ENCODE measurements at places on chromosomes 1 and 21.

- no peak for DNase-seq
Measured at GRCh38 chr1:195899762-195900352, 708.4 kb downstream of the KCNT2 start.

DNA sequence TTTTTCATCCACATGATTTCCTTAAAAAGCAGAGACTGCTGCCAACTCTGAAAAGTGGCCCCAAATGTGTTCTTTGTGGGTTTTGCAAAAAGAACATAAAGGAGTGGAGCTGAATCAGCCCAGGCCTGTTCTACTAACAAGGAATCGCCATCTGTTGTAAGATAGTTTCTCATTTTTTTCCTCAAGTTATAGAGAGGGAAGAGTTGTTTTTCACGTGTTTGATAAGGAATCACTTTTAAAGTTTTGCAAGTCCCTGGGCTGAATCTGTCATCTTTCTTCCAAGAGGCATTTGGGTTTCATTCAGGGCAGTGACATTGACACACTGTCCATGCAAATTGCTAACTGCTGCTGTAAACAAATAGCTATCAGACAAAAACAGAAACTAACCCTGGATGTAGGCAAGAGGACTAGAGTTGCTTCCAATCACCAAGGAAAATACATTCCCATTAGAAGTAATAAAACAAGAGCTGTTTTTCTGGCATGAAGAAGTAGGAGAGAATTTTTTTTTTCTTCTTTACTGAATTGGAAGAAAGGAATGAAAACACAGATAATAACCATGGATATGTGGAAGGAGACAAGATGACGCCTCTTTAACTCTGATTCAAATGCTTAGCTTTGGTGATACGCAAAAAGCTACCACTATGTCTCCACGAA is 58.8 kb upstream of the TBX15 start:
- no peak for DNase-seq

DNA sequence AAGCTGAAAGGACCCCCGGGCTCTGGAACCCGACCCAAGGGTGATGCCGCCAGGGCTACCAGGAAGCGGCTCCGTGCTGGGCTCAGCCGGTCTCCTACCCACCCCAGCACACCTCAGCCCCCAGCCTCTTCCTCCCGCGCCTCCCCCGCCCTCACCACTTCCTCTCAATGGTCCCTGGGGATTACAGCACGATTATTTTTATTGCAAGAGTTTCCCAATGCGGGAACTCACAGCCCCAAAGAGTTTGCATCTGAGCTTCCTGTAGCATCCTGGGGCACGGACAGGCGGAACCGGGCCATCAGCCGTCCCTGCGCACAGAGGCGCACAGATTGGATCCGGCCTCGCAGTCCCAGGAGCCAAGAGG is 8.7 kb upstream of the SLX9 start:
- no peak for DNase-seq

- no peak for DNase-seq
Measured at GRCh38 chr1:236140705-236141446, 1.5 kb upstream of the GPR137B start.

- DNase-seq = no peak
Measured at GRCh38 chr1:170670802-170671628, 7.1 kb downstream of the PRRX1 start.

DNA sequence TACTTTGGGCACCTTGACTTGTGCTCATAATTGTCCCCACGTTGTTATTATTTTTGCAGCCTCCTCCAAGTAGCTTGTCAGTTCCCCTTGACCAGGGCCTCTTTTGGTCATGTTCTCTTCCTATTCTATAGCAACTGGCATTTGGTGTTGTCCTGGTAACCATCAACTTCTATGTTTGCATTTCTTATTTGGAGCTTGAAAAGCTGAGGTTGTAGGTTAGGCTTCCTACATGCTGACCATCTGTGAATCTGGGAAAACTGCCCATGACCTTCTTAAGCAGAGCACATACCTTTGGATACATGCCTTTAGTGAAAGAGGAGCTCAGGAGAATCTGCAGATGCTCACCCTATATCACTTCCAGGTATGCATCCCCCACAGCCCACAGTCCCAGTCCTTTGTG is 160.8 kb downstream of the HHAT start:
- no peak for DNase-seq

GRCh38 chr1:66767626-66768025 is 15.4 kb downstream of the DYNLT5 start:
- no peak for DNase-seq

- DNase-seq = no peak
Measured at GRCh38 chr21:40819071-40819900, 27.7 kb downstream of the DSCAM start.

DNA sequence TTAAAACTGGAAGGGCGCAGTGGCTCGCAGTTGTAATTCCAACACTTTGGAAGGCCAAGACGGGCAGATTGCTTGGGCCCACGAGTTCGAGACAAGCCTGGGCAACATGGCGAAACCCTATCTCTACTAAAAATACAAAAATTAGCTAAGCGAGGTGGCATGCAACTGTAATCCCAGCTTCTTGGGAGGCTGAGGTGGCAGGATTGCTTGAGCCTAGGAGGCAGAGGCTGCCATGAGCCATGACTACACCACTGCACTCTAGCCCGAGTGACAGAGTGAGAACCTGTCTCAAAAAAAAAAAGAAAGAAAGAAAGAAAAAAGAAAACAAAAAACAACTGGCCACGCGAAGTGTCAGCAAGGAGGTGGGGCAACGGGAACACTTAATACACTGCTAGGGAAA is 6.3 kb downstream of the UBE2G2 start:
- DNase-seq = no peak

- DNase-seq = peak; percentile 77
Measured at GRCh38 chr1:171486048-171486519, 754 bp downstream of the PRRC2C start.

DNA sequence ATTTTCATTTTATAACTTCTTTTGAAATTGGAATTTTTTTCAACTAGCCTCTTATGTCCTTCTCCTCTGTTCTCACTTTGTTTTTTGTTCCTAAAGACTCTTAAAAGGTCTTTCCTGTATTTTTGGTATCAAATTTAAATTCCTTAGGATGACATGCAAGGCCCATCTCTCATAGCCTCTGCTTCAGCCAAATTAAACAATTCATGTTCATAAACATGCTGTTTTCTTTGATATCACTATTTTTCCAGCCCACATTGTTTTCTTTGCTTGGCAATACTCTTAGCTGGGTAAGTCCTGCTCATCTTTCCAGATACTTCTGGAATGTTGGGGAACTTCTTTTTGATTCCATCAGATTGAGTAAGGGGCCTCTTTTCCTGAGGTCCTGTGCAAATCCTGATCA is 55.8 kb upstream of the GPR88 start:
- DNase-seq = no peak

DNA sequence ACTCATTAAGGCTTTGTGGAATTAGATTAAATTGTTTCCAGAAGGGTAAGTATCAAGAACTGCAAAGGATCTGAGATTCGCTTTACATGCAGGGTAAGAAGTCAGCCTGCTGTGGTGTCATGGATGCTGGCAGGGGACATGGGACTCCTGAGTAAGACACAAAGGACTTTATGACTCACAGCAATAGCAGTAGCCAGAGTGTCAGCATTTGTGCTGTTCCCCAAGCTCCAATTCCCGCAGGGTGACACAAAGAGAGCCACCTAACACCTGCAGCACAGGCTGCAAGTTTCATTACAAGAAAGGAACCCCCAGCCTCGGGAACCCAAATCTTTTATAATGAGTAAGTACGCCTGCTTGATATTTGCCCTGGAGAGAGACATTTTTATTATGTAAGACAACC is 298.1 kb upstream of the POU3F1 start:
- no peak for DNase-seq

GRCh38 chr1:15762546-15762945 is 4.0 kb downstream of the FBLIM1 start:
- no peak for DNase-seq

- DNase-seq = no peak
Measured at GRCh38 chr1:168333562-168334276, 53.0 kb downstream of the TBX19 start.

DNA sequence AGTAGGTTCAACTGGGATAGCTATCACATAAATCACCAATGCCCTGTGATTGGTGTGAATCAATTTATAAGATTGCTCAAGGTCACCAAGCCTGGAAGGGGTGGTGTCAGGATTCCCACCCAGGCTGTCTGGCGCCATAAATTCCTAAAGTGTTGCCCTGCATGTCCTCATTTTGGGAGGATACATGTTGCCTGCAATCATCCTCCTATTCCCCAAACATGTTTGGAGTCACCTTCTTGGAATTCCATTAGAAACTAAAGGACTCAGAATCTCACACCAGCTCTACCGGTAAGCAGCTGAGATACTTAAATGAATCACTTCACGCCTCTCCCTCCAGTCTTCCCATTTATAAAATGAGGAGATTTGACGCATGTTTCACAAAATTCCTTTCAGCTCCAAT is 54.1 kb upstream of the SLC45A1 start:
- DNase-seq = no peak

- DNase-seq = no peak
Measured at GRCh38 chr1:81391125-81391828, 409.5 kb upstream of the ADGRL2 start.

- DNase-seq = no peak
Measured at GRCh38 chr1:192538407-192539296, 36.9 kb upstream of the RGS1 start.

DNA sequence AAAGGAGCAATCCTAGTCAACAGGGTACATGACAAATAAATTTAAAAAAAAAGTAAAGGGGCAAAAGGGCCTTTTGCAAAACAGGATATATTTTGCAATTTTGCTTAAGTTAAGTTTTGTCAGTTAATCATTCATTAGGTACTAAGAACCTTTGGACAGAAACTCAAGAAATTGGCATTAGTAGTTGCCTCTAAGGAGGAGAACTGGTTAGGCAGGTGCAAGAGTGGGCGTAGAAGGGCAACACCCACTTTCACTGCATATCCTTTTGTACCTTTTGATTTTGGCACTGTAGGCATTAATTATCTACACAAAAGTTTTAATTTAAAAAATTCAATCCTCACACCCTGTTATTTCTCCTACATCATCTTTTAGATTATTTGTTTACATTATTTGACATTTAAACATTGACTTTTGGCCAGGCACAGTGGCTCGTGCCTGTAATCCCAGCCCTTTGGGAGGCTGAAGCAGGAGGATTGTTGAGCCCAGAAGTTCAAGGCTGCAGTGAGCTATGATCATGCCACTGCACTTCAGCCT is 4.3 kb downstream of the DDAH1 start:
- DNase-seq = no peak

GRCh38 chr1:151475175-151475574 is 15.9 kb upstream of the POGZ start:
- no peak for DNase-seq

- no peak for DNase-seq
Measured at GRCh38 chr21:28427394-28428022, 565.2 kb downstream of the LTN1 start.

DNA sequence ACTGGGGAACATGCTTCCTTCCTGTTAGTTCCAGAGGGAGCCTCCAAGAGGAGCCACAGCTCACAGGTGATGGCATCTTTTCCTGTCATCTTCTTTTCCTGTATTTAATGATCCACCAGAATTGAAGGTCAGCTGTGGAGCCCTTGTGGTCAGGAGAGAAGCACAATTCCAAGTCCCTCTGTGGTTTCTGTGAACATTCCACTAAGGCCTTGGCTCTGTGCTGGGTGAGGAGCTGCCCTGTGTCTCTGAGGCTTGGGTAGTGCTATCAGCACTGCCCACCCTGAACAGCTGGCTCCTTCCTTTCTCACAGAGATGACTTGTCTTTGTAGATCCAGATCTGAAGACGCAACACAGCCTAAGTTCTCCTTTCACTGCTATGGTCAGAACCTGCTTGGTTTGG is 141.9 kb upstream of the MAP1LC3C start:
- no peak for DNase-seq

- DNase-seq = no peak
Measured at GRCh38 chr1:169570172-169570574, 16.1 kb downstream of the F5 start.

GRCh38 chr21:44089001-44089911 is 17.9 kb upstream of the PWP2 start:
- no peak for DNase-seq

GRCh38 chr1:201140235-201140940 is 13.4 kb upstream of the ASCL5 start:
- no peak for DNase-seq

GRCh38 chr1:145918992-145919939 is 749 bp upstream of the PEX11B start:
- no peak for DNase-seq

DNA sequence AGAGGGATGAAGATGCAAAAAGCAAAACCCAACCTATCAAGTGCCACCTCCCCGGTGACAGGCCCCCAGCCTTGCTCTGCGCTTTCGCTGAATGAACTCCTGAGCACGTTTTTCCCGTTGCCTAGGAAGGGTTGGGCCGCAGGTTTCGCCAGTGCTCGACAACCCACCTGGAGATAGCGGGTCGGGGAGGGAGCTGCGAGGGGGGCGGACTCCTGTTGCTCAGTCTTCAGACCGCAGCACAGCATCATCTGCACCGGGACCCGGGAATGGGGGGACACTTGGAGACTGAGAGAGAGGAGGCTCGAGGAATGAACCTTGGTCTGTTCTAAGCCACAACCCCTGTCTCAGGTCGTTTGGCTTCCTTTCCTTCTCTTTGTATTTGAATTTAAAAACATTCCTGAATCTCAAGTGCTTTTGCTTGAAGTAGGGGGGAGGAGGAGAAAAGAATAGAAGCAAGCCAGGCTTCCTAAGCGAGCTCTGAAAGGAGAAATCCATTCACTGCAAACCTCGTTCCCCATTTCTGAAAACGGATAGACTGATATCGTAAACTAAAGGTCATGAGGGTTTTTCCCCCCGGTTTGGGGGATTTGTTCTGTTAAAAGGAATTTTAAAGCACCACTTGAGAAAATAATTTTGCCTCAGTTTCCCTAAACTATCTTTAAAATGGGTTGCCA is 1.2 kb downstream of the AK5 start:
- DNase-seq = no peak

DNA sequence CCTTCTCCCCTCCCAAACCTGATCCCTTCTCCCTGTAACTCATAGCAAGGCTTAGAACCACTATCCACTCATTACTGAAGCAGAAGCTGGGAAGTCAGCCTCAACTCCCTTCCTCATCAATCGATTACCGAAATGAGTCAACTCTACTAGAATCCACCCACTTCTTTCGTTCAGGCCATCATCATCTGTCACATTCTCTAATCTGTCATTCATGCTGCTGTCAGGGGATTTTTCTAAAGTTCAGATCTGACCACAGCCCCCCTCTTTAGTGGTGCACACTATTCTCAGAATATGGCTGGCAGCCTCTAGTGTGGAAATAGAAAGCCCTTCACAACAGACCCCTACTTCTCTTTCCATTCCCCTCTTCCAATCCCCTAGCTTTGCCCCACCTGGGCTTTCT is 5.1 kb downstream of the NT5C1A start:
- no peak for DNase-seq

DNA sequence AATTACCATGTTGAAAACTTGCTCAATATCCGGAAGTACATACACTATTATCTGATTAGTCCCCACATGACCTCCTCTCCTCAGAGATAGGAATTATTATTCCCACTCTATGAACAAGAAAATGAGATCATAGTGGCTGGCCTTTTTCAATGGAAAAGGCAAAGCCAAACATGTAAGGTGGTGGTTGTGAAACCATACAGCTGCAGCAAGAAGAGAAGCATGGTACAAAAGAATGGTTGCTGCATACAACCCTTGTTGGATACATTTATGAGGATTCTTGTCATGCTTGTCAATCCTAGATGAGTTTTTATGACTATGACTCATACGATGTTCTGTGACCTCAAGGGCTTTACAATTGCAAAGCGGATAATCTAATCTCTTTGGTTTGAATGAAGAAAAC is 514.7 kb downstream of the PLPP3 start:
- no peak for DNase-seq

- no peak for DNase-seq
Measured at GRCh38 chr1:26949926-26950319, 10.3 kb downstream of the KDF1 start.

GRCh38 chr1:33902486-33903209 is 38.8 kb downstream of the HMGB4 start:
- no peak for DNase-seq

Measured in T-helper 17 cell (primary cell).